ENCODE measurements at places on chromosomes 2 and 18.

- no peak for DNase-seq
Observed at GRCh38 chr2:260507-261161, 3.2 kb downstream of the SH3YL1 start.

DNA sequence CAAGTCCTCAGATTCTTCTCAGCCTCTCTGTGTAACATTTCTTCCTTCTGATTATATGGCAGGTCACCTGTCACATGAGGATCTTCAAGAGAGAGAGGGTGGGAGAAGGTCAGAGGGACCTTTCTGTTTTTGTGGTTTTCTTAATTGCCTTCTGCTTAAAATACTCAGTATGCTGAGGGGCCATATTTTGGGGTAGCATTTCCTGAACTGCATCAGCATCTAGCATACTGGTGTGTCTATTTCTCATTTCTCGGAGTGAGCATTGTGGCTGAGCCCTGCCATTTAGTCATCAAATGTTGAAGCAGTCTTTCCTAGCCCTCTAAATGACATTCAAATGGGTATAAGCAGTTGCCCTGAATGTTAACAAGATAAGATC lies 162.7 kb downstream of the MYO3B start:
- DNase-seq = no peak

DNA sequence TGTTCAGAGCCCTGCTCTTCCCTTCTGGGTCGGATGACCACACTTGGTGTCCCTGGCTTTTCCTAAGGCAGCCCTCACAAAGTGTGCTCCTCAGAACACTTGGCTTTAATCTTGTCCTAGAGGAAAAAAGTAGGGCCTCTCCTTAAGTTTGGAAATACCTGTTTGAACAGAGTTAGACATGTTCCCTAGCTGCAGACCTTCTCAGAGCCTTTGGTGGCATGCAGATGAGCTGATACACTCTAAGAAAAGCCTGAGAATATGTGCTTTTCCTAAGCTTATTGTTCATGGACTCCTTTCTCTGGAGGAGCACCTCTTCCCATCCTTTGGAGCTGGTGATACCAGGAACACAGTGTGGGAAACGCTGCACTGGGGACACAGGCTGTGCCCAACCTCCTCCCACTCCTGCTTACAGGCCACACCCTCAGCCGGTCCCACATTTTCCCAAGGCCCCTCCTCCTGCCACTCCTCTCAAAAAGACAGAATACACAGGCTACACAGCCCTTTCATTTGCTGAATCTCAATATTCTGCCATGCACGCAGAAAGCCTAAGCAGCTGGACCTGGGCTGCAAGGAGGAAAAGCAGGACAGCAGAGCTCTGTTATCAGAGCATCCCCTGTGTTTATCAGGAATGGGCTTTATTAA lies 443.6 kb downstream of the NBAS start:
- no peak for DNase-seq

DNA sequence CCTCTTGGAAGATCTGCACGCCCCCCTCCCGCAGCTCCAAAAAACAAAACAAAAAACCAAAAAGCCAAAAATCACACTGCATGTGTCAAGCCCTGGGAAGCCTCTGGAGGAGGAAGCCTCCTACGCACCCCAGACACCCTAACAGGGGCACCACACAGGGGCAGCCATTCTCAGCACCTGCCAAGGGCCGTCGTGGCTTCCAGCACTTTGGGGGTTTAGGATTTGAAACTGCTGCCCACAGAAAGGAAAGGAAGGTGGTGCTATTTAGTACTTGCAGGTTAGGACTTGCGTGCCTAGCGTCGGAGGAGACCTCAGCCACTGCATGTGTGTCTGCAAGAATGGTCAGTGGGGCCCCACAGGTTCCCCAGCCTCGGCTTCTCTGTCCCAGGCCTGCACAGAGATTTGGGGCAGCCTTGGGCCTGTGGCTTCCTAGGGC lies 419 bp upstream of the GPR55 start:
- DNase-seq = no peak

DNA sequence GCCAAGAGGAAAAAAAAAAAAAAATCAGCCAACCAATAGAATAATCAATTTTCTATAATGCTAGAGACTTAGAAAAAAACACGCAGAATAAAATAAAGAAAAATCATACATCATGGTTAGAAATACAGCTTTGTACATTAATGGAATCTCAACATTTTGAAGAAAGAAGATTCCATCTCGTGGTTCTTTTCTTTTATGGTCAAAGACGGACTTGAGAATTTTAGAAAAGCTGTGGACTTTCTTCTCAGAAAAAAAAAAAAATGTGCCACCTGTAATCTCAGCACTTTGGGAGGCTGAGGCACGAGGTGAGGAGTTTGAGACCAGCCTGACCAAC lies 41.8 kb upstream of the ATIC start:
- no peak for DNase-seq

DNA sequence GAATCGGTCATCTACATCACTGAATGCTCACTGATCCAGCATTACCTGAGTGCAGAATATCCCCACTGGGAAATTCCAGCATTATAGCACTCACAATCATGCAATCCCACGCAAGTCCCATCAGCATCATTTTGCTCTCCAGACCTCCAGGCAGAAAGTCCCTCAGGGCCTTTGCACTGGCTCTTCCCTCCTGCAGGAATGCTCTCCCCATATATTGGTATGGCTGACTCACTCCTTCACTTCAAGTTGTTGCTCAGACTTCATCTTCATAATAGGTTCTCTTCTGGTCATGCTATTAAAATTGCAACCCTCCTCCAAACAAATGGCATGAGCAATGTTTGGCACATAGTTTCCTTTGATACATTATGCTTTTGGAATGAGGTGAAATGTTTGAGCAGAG lies 64.7 kb upstream of the CELF4 start:
- no peak for DNase-seq

- no peak for DNase-seq
Observed at GRCh38 chr2:204116159-204116792, 179.7 kb downstream of the ICOS start.

DNA sequence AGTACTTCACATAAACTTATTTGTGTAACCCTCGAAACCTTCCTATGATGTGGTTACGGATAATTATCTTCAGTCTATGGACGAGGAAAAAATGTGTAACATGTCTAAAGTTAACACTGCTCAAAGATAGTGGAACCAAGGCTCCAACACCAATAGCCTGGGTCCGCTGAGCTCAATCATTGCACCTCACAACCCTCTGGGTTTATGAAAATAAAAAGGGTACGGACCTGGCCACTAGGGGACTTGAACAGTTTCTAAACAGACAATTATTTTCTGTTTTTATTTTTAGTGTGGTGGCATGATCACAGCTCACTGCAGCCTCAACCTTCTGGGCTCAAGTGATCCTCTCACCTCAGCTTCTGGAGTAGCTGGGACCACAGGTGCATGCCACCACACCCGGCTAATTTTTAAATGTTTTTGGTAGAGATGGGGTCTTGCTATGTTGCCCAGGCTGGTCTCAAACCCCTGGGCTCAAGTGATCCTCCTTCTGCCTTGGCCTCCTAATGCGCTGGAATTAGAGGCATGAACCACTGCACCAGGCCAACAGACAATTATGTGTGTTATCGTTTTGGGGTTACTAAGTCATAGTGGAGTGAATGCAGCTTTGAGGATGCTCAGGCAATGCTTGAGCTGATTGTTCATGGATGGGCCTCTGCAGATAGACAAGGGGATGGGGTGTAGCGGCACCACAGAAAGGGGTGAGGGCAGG lies 10.1 kb downstream of the CASP8 start:
- no peak for DNase-seq

- no peak for DNase-seq
Observed at GRCh38 chr2:200373231-200373630, 66.7 kb downstream of the SPATS2L start.

DNA sequence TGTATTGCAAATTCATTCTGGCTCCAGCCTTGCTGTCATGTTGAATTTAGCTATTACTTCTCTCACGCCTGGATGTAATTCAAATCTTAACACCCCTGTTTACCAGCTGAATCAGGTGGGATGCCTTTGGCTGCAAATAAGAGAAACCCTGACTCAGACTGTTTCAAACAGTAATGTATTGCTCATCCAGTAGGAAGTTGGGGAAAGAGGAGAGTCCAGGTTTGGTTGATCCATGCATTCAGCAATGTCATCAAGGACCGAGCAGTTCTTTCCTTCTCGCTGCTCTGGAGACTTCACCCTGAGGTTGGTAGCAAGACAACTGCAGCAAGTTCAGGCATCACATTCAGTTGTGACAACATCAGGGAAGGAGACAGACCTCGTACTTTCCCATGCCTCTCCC lies 6.4 kb upstream of the DARS1 start:
- no peak for DNase-seq

DNA sequence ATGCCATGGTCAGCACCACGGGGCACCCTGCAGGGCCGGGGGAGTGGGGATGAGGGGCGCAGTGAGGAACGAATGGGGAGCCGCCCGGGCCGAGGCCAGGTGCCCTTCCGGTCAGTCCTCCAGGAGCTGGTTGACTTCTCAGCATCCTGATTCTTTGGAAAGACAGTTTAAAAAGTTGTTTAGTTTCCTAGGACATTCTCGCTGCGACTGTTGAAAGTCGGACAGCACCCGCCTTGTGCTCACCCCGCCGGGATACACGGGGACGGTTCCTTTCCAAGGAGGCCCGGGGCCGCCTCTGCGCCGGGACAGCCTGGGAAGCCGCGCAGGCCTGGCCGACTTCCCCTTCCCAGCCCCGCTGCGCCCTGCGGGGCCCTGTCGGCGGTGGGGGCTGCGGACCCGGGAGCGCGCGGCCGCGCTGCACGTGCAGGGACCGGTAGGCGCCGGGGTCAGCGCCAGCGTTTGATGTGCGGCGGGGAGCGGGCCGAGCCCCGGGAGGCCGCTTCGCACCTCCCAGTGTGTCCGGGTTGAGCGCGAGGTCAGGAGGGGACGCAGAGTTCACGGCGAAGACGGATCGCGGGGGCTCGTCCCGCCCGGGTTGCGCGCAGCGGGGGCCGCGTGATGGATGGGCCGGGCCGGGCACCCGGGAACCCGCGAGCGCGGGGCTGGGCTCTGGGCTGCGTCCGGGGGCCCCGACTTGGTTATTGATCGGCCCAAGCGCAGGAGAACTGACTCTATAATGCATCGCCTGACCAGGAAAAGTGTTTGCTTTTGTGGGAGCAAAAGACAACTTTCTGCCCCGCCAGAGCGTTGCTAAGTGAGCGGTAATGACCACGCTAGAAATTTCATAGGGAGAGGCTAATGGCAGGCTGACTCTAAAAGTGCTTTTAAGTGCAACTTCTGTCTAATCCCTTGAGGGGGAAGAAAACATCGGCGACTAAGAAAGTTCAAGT lies 28.0 kb upstream of the SMIM21 start:
- DNase-seq = no peak

DNA sequence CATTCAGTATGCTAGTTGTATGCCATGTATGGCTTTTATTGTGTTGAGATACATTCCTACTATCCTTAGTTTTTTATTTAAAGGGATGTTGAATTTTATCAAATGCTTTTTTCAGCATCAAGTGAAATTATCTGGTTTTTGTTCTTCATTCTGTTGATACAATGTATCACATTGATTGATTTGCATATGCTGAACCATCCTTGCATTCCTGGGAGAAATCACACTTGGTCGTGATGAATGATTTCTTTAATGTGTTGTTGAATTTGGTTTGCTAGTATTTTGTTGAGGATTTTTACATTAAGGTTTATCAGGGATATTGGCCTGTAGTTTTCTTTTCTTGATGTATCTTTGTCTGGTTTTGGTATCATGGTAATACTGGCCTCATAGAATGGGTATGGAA lies 49.7 kb downstream of the CD28 start:
- no peak for DNase-seq

DNA sequence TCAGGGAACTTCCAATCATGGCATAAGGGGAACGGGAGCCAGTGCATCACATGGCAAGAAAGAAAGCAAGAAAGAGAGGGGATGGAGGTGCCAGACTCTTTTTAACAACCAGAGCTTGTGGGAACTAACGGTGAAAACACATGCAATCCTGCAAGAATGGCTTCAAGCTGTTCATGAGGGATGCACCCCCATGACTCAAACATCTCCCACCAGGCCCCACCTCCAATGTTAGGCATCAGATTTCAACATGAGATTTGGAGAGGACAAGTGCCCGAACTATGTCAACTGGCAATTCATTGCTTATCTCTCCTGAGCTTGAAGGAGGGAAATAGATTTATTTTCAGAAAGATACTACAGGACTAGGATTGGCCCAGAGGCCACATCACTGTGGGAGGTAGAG lies 270.0 kb downstream of the SLC4A3 start:
- no peak for DNase-seq

- no peak for DNase-seq
Observed at GRCh38 chr2:162267496-162267895, 24.3 kb upstream of the FAP start.

DNA sequence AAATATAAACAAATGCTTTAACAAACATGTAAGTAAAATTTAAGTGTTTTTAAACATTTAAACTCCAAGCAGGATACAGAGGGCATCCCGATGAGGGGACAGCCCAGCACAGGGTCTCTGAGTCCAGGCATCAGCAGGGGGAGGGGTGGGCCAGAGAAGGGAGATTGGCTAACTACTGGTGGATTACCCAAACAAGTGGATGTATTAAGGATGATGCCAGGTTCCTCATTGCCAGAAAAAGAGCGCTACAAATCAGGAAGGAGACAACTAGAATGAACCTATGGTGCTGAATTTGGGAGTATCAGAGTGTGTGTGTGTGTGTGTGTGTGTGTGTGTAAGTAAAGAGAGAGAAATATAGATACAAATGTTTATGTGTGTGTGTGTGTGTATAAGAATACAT lies 162.0 kb upstream of the RMP24 start:
- DNase-seq = no peak

- DNase-seq = no peak
Observed at GRCh38 chr2:85858841-85859240, 29.9 kb downstream of the ST3GAL5 start.

GRCh38 chr2:160940271-160940670 lies 220.0 kb upstream of the TANK start:
- no peak for DNase-seq

DNA sequence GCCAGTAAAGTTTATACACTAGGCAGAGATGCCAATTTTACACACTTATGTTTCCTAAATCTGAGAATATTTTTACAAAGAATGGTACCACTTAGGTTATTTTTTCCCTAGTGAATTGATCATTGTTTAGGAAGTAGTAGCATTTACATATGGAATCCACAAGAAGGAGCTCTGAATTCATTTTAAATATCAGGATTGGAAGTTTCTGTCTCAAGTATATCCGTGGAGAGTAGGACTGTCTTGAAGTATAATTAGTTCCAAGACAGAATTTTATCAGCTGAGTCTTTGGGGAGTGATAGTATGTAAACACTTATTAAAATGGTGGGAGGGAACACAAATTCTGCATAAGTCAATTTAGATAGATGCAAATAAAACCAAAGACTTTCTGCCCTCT lies 82.3 kb upstream of the FAM98A start:
- no peak for DNase-seq

Measured in CD8-positive, alpha-beta T cell (primary cell).